ENCODE measurements at places on chromosomes 2 and 18. TPM values are rescaled to one million over a fixed set of nuclear protein-coding genes. Genes with fewer than 3 reads are reported as not detected.

Gene SGPP2
- not detected for total RNA-seq

GRCh38 chr2:185644828-185645227, 93.8 kb upstream of the FSIP2 start:
- DNase-seq, result no peak

- DNase-seq, result peak; percentile 58
These were observed 13.5 kb upstream of the ZAP70 start for GRCh38 chr2:97699765-97700444.

Gene FAM124B
- not detected for total RNA-seq

DNA sequence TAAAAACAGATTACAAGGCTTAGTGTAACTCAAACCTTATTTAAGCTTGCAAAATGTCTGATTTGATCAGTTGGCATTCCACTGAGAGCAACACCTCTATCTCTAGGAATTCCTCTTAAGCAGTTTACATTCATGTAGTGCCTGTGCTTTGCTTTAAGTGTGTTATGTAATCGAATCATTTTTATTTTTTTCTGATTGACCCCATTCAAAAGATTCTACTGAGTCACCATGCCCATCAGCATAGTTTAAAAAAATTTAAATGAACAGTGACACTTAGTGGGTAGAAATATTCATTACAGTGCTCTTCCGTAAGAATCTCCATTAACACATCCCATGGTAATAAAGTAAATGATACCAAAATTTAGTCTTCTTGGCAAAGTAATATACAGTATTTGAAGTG, 67.8 kb upstream of the SLC4A10 start:
- DNase-seq, result no peak

- DNase-seq, result no peak
These were observed 411.1 kb downstream of the FIGN start for GRCh38 chr2:163324677-163325076.

Gene RGPD3
- total RNA-seq, result 0.05 TPM

Gene FAM110C
- 0.62 TPM for total RNA-seq

GRCh38 chr2:239381709-239382134, 19.1 kb downstream of the HDAC4 start:
- DNase-seq, result no peak

DNA sequence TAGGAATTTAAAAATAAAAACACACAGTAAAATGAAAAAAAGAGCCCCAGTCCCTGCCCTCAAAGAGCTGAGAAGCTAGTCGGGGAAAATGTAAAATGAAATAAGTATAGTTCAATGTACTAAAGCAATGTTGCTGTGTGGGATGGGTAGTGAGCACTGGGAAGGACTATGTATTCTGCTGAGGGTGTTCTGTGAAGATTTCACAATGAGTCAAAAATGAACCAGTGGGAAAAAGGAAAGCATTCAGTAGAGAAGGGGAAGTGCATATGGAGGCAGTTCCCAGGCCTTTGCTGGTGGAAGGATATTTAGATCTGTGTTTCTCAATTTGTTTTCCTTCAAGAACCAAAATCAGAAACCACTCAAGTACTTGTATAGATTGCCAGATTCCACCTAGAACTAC, 1094.7 kb upstream of the KLHL29 start:
- DNase-seq, result no peak

GRCh38 chr2:24304098-24304497, 56.2 kb downstream of the ITSN2 start:
- no peak for DNase-seq

DNA sequence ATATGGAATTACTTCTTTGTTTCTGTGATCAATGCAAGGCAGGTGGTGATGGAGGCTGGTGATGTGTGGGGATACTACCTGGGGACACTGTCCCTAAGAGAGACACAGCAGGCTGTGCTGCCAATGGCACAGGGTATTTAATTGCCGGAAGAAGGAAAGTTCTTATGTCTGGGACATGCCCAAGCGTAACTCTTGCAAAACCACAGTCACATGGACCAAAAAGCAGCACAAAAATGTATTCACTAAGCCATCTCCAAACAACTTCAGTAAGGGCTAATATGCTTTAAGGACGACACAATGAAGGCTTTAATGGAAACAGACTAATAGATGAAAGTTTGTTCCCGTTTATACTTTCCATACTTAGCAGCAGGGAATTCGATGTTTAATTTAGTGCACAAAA, 49.7 kb upstream of the AP1S3 start:
- no peak for DNase-seq

Gene TUBA3E
- total RNA-seq, result not detected

GRCh38 chr2:235396071-235396846, 97.6 kb upstream of the AGAP1 start:
- DNase-seq, result no peak

- DNase-seq, result no peak
These were observed 155.8 kb downstream of the RTN4 start for GRCh38 chr2:54894467-54894866.

DNA sequence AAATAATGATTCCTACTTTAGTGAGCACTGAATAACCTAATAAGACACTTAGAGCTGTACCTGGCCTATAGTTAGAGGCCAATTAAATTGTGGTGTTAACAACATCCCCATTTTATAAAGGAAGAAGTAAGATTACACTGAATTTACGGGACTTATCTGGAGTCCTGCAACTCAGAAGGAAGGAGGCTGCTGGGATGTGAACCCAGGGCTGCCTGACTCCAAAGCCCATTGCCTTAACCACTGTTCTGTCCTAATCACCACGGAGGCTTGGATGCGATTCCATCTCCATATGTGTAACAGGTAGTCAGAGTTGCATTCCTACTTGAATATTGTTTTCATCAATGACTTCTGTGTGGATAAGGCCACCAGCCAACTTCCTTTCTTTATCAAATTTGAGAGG, 168.9 kb downstream of the SOCS6 start:
- DNase-seq, result no peak

DNA sequence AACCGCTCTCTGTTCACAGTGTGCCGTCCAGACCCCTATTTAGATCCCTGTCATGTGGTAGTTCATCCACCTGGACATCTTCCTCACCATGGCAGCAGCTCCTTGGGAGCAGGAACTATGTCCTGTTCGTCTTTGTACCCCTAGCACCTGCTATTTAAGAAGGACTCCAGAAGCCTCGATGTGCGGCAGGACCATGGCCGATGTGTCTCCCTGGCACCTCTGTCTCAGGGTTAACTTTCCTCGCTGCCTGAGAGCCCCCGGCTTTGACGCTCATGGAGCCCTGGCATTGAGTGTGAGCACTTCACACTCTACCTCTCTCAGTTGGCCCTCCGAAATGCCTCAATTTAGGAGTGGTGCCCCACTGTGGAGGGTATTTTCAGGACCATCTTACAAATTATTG, 152.0 kb downstream of the FAM210A start:
- DNase-seq, result no peak

DNA sequence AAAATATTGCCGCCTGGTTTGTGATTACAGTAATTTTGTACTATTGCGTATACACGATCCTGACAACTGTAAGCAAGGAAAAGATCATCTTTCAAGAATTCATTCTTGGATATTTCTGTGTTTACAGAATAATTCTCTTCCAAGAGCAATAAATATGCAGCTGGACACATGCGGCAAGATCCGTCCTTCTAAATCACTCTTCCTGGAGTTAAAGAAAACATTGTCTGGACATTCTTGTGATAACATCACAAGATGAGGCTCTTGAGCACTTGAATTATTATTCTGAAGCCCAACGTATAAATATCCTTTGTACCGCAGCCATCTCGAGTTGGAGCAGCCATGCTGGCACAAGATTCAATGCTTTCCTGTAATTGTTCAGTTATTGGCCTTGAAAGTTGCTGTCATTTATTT, 9.9 kb downstream of the FHL2 start:
- DNase-seq, result no peak

DNA sequence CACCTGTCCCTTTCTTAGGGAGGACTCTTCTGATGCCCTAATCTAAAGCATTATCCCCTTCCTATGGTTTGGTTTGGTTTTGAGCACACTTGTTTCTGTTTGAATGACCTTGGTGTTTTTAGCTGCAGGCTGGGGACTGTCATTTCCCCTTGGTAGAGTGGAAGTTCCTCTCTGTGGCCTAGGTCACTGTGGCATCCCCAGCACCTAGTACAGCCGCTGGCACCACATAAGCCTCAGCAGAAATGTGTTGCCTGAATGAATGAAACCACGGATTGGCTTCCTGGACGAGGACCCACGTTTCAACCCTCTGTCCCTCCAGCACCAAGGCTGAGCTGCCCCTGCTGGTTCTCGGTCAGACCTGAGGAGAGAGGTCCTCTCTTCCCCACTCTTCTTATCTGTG, 159.9 kb downstream of the CTIF start:
- DNase-seq, result no peak

Gene NGEF
- total RNA-seq, result 3.4 TPM

DNA sequence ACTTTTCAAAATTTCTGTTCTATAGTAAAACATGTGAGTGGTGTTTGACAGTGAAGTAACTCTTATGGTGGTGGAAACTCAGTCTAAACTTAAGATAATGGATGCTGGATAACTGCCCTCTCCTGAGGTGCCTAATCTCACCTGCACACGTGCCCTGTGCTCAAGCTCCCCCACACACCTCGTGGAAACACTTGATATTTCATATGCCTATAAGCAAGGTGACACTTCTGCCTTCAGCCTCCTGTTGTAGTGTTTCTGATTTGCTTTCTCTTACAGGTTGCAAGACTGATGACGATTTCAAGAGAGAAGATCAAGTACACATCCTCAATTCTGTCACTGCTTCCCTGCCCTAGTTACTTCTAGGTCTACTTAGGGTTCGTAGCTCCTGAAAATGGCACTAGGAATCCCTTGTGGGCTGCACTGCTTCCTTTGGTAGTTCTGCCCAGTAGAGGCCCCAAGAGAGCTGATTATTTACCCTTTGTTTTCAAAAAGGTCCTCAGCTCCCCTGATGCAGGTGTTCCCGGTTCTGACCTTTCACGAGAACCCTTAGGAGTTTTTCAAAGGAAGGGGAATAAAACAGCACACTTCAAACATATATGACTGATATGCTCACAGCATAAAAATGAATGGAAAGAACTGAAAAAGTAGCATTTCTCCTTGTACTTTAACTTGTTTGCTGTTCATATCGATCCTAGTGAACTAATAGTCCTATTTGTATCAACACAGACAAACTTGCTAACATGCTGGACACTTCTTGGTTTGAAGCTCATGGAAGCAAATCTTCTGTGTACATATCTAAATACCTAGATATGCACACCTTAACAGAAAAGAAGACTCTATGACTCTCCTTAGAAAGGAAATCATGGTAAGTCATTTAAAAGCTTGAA, 6.7 kb downstream of the CAVIN2 start:
- no peak for DNase-seq

DNA sequence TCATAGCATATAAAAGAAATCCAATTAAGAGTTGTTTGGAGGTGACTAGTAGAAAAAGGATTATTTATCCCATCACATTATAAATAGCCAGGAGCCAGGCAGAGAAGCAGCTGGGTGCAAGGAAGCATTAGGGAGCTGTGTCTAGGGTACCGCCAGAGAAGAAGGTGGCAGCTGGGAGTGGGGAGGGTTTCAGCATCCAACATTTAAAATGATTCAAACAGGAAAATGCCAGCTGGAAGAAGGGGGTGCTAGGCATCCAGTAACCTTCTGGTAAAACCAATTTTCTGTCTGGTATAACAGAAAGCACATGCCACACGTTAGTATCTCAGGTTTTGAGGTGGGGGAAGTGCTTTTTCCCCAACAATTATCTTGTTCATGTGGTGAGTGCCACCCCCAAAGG, 452.4 kb downstream of the ZEB2 start:
- no peak for DNase-seq

DNA sequence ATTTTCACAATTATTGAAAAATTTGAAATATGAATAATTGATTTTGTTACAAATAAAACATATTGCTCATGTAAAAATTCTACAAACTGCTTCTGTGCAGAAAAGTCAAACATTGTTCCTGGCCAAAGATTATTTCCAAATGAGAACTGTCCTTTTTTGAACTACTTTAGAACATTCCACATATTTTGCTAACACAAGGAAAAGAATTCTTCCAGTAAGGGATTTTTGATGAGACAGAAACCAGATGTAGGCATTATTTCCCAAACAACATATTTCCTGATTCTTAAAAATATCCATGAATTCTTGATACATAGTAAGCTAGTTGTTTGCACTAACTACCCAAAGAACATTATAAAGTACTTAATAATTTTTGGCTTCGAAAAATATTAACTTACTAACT, 715.2 kb downstream of the CCDC85A start:
- DNase-seq, result no peak

GRCh38 chr2:106882673-106883072, 3.3 kb downstream of the ST6GAL2 start:
- DNase-seq, result no peak

DNA sequence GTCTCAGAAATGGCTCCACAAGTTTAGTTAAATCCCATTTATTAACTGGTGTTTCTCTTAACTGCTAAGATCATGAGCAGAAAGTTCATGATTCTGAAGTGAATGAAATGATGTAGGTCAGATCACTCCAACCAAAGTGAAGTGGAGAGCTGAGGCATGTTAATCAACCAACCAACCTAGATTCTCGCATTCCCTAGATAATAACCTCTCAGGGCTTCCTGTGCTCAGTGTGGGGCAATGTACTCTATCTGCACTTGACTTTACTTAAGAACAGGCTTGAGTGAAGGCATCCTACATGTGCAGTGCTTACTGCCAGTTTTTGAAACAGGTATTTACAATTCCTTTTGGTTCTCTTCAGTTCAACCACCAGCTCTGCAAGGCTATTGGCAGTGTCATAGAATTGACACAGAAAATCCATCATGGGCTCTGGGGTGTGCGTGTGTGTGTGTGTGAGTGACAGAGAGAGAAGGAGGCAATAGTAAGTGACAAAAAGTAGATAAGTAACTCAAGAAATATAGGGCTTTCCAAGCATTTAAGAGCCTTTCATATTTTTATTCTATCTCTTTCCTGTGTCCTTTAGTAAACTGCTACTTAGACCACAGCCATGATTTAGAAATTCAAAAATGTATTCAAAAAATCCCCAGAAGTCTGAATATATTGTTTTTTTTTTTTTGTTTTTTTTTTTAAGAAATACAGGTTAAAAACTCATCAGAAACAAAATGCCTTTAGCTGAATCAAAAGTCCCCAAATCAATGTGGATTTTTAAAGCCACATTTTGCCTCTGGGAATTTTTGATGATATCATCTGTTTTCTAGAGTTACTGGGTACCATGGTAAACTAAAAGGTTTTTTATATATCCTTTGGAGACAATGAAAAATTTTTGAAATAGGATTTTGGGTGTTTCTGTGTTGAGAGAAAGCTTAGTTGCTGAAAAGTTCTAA, 28.6 kb downstream of the DOCK10 start:
- DNase-seq, result no peak

Gene ZNF521
- total RNA-seq, result not detected

GRCh38 chr2:190882411-190882766, 1.8 kb downstream of the GLS start:
- DNase-seq, result no peak

- DNase-seq, result peak; percentile 41
These were observed 459 bp upstream of the EFR3B start for GRCh38 chr2:25041307-25041927.

Gene GPAT2
- not detected for total RNA-seq

Gene HAAO
- total RNA-seq, result not detected

DNA sequence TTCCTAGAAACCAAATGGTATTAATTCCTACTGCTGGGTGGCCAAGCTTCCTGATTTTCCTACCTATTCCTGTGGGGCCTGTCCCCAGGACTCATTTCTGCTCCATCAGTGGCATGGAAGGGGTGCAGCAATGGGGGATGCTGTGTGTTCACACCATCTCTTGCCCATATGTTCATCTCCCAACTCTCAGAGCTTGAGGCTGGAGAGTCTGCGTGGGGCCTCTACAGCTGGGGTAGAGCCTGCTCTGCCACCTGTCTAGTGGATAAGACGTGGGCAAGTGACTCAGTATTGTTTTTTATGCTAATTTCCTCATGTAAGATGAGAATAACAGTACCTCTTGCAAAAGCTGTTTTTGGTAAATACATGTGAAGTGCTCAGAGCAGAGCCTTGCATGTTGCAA, 149.8 kb downstream of the ACTR3 start:
- no peak for DNase-seq
